ENCODE measurements at places on chromosomes 4 and X.

GRCh38 chrX:147485207-147485606 is 426.5 kb upstream of the FMR1 start:
- H3K4me1 ChIP-seq: no peaks in the 10 kb centered on the region
- H3K27me3 ChIP-seq: no peaks in the 10 kb centered on the region
- H3K36me3 ChIP-seq: no peaks in the 10 kb centered on the region

DNA sequence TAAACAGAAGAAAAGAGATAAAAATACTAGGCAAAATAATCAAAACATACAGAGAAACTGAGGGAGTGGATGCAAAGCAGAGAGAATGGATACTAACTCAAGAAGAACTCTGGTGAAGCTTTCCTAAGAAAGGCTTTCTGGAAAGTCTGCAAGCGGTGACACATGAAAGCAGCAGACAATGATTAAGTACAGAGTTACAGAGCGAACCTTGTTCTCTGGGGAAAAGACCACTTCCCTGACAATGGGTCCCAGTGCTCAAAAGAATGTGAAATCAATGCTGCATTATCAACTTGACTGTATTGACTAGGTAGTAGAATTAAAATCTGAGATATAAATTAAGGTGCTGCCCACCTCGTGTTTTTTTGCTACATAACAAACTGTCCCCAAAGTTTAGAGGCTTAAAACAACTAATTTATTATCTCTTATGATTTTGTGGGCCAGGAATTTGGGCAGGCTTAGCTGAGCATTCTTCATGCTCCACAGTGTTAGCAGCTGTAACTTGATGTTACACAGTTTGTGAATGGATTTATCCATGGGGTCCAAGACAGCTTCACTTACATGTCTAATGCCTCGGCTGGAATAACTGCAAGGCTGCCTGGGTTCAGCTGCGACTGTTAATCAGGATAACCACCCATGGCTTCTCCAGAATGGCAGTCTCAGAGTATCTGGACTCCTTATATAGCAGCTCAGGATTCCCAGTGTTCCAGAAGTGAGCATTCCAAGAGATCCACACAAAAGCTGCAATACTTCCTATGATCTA is 106.9 kb upstream of the INPP4B start:
- H3K36me3 ChIP-seq: no peaks in the 10 kb centered on the region
- DNase-seq: no peak

DNA sequence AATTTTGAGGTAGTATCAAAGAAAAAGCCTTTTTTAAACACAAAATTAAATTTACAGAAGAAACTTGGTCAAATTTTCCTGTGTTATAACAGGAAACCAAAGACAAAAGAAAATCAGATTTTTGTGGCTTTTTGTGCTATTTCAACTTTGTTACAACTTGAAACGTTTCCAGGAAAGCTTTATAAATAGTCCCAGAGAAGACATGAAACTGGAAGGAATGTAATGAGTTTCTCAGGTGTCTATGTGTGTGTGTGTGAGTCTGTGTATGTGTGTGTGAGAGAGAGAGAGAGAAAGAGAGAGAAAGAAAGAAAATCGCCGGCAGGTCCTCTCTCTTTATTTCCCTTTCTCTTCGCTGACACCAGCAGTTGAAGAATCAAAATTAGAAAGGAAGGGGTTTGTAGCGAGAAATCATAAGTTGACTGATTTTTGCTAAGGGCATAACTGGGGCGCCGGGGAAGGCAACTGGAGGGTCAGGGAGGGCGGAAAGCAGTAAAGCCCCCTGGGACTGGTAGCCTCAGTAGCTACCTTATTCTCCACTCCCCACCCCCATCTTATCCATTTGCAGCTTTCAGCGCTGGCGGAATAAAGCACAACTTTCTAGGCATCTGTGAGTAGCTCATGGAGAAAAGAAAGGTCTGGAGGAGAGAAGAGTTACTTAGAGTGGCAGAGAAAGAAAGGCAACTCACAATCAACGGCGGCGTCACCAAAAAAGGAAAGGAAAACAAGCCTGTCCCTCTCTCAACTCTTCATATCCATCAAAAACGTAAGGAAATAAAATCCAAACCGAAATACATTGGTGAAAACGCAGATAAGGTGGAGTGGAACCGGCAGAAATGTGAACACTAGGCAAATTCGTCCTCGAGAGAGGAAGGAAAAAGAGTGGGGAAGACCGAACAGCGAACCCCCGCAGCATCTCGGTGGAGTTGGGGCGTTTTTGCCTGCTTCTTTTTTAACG is 1.3 kb downstream of the TMEM47 start:
- DNase-seq: no peak
- no peaks in the 10 kb centered on the region for H3K27me3 ChIP-seq
- peak overlapping the region; percentile 73 for H3K27ac ChIP-seq

DNA sequence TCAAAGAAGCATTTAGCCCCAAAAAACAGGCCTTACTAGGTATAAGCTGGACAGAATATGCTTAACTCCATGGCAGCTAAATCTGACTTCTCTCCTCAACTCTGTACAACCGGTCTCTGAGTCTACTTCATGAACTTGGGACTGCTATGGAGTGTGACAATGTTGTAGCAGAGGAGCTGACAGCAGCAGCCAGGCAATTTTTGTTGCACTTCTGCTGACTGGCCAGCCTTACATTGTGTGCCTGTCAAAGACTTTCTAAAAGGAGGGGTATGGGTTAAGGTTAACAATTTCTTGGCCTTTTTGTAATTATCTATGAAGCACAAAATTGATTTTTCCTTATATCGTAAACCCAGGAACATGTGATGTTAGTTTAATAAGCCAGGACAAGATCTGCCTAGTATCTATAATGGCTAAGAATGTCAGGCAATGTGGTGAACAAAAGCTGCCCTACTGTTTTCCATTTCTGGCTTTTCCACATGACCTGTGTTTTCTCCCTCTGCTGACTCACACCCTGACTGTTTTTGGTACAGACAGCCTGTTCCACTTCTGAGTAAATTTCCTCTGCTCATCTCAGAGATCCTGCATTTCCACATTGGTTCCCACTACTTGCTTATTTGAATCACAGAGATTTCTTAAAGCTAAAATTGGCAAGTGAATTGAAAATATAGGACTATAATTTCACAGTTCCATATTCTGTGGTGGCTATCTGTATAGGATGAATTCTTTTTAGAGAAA is 9.3 kb downstream of the NOX1 start:
- H3K4me1 ChIP-seq: peaks cover 6% of the 10 kb centered on the region
- H3K36me3 ChIP-seq: no peaks in the 10 kb centered on the region
- no peak for DNase-seq
- H3K27ac ChIP-seq: no peak overlapping the region
- no peak overlapping the region for H3K4me3 ChIP-seq

- H3K4me1 ChIP-seq: no peaks in the 10 kb centered on the region
- DNase-seq: no peak
- H3K4me3 ChIP-seq: no peak overlapping the region
- no peak overlapping the region for H3K27ac ChIP-seq
- no peaks in the 10 kb centered on the region for H3K27me3 ChIP-seq
These were observed 516.2 kb upstream of the ADGRL3 start for GRCh38 chr4:60683973-60684372.

GRCh38 chr4:152063621-152064240 is 302.9 kb upstream of the GATB start:
- no peaks in the 10 kb centered on the region for H3K36me3 ChIP-seq
- no peak for DNase-seq
- H3K4me1 ChIP-seq: no peaks in the 10 kb centered on the region
- H3K27ac ChIP-seq: no peak overlapping the region
- H3K27me3 ChIP-seq: no peaks in the 10 kb centered on the region
- H3K4me3 ChIP-seq: no peak overlapping the region

- H3K4me3 ChIP-seq: no peak overlapping the region
- H3K4me1 ChIP-seq: no peaks in the 10 kb centered on the region
- H3K27me3 ChIP-seq: no peaks in the 10 kb centered on the region
- DNase-seq: no peak
- no peaks in the 10 kb centered on the region for H3K36me3 ChIP-seq
These were observed 39.2 kb downstream of the FAM241A start for GRCh38 chr4:112184438-112184837.

- no peak overlapping the region for H3K4me3 ChIP-seq
- no peaks in the 10 kb centered on the region for H3K36me3 ChIP-seq
- no peak for DNase-seq
- no peak overlapping the region for H3K27ac ChIP-seq
- H3K4me1 ChIP-seq: no peaks in the 10 kb centered on the region
These were observed 328.8 kb downstream of the ADAM29 start for GRCh38 chr4:175246941-175247340.

DNA sequence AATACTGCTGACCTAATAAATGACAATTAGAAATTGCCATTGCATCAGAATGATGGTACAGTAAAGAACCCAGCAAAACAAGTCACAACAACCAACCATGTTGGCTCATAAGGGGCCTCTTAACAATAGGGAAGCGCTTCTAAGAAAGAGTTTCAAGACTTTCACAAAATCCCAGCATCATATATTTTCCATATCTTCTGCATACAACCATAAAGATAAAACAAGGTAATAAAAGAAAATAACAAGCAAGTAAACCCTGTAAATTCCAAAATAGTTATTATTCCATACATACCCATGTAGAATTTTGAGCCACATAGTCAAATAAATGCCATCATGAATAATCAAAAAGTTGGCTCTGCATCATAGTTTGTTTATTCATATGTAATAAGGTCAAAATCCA is 8.2 kb downstream of the SLC10A7 start:
- no peak overlapping the region for H3K4me3 ChIP-seq
- no peaks in the 10 kb centered on the region for H3K4me1 ChIP-seq
- no peak for DNase-seq
- no peak overlapping the region for H3K27ac ChIP-seq
- H3K36me3 ChIP-seq: peaks cover 40% of the 10 kb centered on the region
- H3K27me3 ChIP-seq: no peaks in the 10 kb centered on the region

DNA sequence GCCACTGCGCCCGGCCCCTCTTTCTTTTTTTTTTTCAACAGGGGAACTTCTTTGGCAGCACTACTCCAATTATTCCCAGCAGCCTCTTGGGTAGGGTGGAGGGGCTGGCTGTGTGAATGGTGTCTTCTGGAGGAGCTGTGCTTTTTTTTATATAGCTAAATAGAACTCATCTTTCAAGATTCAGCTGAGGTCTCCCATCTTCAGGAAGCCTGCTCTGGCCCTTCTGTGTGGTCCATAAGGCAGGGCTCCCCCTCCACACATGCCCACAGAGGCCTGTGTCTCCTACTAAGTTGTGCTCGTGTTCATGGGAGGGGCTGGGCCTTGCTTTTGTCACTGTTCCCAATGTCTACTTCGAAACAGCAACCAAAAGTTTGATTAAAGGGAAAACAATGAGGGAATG is 116.8 kb downstream of the AFAP1 start:
- no peaks in the 10 kb centered on the region for H3K36me3 ChIP-seq
- peak overlapping the region; percentile 59 for H3K27ac ChIP-seq
- no peak overlapping the region for H3K4me3 ChIP-seq
- no peak for DNase-seq
- no peaks in the 10 kb centered on the region for H3K27me3 ChIP-seq
- peaks cover 10% of the 10 kb centered on the region for H3K4me1 ChIP-seq

DNA sequence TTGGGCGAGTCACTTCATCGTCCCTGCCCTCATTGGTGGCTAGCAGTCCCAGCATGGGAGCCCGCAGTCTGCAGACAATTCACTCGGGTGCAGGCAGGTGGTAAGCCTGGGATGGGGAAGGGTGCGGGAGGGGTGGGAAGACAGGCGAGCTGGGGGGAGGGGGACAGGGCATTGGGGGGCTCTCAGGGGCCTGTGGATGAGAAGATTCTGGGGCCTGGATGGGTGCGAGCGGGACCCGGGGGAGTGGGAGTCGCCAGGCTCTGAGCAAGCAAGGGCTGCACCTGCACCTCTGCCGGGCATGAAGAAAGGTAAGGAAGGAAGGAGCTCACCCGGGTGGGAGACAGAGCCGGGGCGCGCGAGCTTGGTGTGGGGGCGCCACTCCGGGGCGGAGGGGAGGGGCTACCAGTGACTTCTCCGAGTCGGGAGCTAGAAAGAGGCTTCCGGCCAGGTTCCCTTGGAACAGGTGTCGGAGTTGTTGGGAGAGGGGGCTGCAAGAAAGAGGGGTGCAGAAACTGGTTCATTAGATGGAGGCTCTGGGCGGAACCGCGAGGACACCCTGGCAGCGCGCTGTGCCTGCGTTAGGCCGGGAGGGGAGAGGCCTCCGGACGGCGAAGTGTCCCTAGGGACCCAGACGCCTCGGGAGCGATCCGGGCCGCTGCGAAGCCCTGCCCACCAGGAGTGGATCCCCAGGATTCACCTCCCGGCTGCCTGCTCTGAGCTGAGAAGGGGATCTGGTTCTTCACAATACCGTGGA is 103.4 kb upstream of the PDLIM3 start:
- DNase-seq: no peak
- H3K4me3 ChIP-seq: no peak overlapping the region
- peak overlapping the region; percentile 5 for H3K27ac ChIP-seq

DNA sequence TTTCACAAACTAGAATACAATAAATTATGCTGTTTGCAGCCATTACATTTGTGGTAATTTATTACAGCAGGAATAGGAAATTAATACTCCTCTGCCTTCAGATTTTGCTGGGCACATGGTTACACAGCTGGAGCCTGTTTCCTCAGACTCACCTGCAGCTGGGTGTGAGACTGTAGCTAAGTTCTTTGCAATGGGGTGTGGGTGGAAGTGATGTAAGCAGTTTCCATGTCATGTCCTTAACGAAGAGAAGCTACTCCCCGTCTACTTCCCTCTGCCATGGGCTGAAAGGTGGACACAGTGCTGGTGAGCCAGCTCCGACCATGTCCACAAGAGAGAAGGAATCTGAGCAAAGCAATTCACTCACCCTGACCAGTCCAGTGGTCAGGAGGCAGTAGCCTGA is 18.2 kb downstream of the SH3KBP1 start:
- no peaks in the 10 kb centered on the region for H3K4me1 ChIP-seq
- no peaks in the 10 kb centered on the region for H3K36me3 ChIP-seq
- H3K4me3 ChIP-seq: no peak overlapping the region

- DNase-seq: no peak
- H3K4me3 ChIP-seq: no peak overlapping the region
- H3K27ac ChIP-seq: no peak overlapping the region
- peaks cover 24% of the 10 kb centered on the region for H3K36me3 ChIP-seq
- no peaks in the 10 kb centered on the region for H3K4me1 ChIP-seq
These were observed 28.4 kb downstream of the DDX60L start for GRCh38 chr4:168451744-168452390.

DNA sequence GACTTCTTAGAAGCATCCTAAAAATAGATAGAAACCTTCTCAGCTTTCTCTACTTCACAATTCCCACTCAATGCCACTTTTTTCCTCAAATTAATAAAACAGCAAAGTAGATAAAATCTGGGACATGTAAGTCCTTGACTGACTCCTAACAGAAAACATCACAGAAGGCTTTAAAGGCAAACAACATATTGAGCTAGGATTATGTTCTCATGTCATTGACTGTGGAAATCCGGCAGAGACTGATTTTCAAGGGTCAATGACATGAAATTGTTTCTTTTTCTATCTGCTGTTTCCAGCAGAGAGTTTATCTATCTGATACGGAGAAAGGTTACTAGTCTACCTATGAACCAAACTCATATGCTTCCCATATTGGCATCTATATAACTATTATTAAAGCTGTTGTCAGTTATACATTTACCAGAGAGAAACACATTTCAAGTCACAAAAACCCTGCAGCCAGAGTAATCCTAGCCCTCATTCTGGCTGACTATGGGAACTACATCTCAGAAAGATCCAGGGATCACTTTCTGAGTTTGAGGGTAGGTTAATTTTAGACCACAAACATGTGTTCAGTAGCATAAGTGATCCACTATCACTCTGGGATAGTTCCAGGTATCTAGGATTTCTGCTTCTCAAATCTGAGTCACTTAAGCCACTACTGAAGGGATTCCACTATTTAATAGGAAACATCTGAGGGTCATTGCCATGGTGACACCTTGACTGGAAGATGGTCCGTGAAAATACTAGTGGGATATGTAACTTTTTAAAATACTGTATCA is 147.6 kb downstream of the PPP3CA start:
- no peak for DNase-seq
- no peak overlapping the region for H3K27ac ChIP-seq
- H3K4me1 ChIP-seq: peaks cover 14% of the 10 kb centered on the region
- H3K36me3 ChIP-seq: no peaks in the 10 kb centered on the region
- H3K27me3 ChIP-seq: no peaks in the 10 kb centered on the region

Data from esophagus squamous epithelium (tissue), 5 donors.